ENCODE measurements at places on chromosomes 5 and 9. TPM values are rescaled to one million over a fixed set of nuclear protein-coding genes. Genes with fewer than 3 reads are reported as not detected.

Gene CRHBP
- 17.8 TPM for total RNA-seq

Gene PCSK5
- 18.5 TPM for total RNA-seq

Gene SEMA5A
- total RNA-seq = 47.5 TPM

Gene SPINK4
- total RNA-seq = not detected

Gene IFNB1
- not detected for total RNA-seq
